ENCODE measurements at places on chromosomes 4 and X.

DNA sequence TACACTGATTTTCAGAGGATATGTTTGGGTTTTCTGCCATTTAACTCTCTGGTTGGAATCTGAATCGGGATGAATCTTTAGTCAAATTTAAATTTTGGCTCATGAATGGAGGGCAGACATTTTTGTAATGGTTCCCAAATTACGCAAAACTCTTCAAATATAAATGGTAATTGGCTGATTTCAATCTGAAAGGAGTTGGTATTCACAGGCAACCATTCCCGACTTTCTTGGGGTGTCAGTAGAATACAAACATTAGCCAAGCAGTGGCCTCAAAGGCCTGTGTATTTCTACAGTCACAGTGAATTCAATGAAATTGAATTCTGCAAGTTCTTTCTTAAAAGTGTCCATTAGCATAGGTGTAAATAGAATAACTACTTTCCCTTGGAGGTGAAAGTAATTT, 668.8 kb upstream of the PRKX start:
- DNase-seq, result no peak

GRCh38 chr4:142846729-142847596, 862 bp upstream of the INPP4B start:
- peak; percentile 52 for DNase-seq

GRCh38 chrX:49247346-49247745, 12.1 kb downstream of the CCDC22 start:
- no peak for DNase-seq

- no peak for DNase-seq
Measured at GRCh38 chr4:74934016-74934831, 1.3 kb downstream of the PARM1 start.

GRCh38 chr4:98794565-98795205, 134.2 kb downstream of the EIF4E start:
- no peak for DNase-seq

DNA sequence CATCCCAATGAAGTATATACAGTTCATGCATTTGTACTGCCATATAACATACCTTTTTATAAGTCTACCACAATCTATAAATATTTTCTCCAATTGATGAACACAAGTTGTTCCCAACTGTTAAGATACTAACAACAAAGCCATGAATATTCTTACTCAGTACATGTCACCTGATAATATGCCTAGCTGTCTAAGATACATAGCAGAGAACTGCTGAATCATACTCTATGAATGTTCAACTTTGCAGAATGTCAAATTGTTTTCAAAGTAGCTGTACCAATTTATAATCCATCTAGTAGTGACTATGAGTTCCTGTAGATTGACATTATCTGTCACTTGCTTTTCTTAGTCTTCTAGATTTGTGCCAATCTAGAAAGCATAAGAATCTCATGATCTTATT, 84.9 kb downstream of the RAB28 start:
- no peak for DNase-seq

DNA sequence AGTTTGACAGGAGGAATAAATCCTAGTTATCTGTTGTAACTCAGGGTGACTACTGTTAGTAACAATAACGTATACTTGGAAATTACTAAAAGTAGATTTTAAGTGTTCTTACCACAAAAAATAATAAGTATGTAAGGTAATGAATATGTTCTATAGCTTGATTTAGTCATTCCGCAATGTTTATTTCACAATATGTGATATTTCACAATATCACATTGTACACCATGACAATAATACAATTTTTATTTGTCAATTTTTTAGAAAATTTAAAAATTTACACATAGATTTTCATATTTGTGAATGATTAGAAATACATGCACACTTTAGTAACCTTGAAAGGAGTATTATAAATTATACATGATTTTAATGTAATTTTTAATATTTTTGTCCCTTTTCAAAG, 812.7 kb upstream of the FTHL17 start:
- DNase-seq, result no peak

DNA sequence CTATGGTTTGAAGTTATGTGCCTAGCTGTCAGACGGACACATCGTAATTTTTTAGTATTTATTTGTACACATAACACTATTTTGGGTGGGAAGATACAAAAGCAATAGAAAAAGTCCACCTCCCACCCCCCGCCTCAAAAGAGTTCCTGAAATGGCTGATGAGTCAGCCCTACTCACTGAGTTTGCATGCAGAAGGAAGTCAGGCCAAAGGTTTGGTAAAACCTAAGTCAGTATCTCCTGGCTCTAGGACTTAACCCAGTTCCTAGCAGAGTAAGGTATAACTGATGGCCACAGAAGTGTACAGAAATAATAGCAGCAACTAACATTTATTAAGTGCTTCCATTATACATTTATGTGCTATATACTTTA, 2.9 kb upstream of the KLHL2 start:
- no peak for DNase-seq

DNA sequence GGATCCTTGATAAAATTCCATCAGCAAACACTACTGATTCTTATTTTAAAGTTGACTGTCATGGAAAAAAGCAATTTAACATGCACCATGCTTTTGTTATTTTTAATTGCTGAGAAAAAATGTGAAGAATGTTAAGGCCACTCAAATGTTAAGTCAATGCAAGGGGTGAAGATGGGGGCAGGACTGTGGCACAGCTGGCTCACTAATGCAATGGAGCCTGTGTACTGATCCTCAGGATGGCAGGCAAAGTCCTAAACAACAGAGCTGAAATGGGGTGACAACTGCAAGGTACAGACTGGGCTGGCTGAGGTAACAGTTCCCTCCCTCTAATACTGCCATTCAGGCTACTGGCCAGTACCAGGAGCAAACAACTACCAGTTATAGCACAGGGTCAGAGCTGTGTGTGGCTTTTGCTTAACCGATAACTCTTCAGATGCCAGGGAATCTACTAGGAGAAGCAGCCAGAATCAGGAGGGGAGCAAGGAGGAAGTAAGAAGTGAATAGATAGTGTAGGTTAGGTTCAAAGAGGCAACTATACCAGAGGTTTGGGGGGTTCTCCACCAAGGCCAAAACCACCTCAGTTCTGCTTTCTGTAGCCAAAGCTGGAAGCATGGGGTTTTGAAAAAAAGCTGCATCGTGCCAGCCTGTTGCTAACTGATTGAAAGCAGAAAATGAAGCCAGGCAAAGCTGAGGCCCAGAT, 372.6 kb downstream of the OPHN1 start:
- DNase-seq, result no peak

DNA sequence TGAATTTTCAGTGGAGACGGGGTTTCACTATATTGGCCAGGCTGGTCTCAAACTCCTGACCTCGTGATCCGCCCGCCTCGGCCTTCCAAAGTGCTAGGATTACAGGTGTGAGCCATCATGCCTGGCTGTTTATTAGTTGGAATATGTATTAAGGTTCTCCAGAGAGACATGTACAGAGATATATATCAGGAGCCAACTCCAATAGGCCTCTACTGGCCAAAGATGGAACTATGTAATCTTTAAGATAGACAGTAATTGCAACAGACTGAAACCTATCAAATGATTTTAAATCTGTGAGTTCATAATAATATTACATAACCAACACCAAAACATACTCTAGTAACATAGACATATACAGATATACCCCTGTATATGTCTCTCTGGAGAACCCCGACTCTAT, 5.8 kb upstream of the DMP1 start:
- DNase-seq, result no peak

- DNase-seq, result no peak
Measured at GRCh38 chrX:2875798-2876399, 47.2 kb downstream of the GYG2 start.

DNA sequence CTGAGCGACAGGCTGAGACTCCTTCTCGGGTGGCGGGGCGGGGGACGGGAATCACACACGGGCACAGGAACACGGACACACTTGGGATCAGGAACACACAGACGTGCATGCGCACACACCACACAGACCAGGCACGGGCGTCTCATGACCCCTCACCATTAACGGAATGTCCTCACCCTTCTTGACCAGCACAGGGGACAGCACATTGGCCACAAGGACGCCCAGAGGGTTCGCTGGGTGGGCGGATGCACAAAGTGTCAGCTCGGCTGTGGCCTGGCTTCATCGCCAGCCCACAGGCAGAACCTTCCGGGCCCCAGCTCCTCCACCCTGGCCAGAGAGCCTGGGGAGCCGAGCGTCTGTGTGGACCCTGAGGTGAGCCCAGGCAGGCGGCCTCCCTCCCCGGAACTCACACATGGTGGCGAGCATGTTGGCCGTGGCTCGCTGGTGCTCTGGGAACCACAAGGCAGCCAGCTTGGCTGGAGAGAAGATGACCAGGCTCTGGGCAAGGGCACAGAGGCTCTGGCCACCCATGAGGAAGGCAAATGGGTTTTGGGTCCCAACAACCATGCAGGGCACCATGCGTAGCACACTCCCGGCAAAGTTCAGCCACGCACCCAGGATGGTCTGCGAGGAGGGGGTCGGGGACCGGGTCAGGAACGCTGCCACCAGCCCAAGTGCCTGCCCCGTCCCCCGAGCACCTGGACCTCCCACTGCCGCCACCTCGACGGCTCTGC, 3.1 kb downstream of the SLC49A3 start:
- no peak for DNase-seq

GRCh38 chrX:73758250-73758649, 195.3 kb downstream of the CHIC1 start:
- DNase-seq, result no peak

DNA sequence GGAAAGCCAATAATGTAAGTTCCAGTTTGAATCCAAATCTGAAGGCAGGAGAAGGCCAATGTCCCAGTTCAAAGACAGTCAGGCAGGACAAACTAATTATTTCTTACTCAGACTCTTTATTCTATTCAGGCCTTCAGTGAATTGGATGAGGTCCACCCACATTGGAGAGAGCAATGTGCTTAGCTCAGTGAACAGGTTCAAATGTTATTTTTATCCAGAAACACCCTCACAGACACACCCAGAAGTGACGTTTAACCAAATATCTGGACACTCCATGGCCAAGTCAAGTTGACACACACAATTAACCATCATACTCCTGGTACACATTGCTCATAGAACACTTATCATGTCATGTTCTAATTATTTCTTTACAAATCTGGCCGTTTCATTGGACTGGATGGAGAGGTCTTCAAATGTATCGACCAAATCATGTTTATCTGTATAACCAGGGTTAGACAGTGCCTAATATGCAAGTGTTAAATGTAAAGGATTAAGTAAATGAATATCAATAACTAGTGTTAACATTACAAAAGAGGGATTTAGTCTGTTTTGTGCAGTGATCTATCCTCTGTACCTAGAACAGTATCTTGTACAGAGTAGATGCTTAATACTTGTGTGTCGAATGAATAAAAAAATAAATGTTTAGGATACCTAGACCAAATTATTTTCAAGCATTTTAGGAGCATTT, 27.1 kb upstream of the XK start:
- DNase-seq, result no peak

- DNase-seq, result no peak
Measured at GRCh38 chrX:130108647-130109428, 1.5 kb downstream of the ELF4 start.
